Right renal cortex interstitium (tissue), 3 donors: ENCODE measurements at places on chromosomes 1 and 21.

GRCh38 chr1:93743465-93743864 is 61.8 kb upstream of the BCAR3 start:
- no peak for DNase-seq

GRCh38 chr1:35080171-35080854 is 1.1 kb downstream of the ZMYM1 start:
- DNase-seq: no peak

- no peak for DNase-seq
Measured at GRCh38 chr1:221462345-221462744, 279.5 kb downstream of the DUSP10 start.

- no peak for DNase-seq
Measured at GRCh38 chr1:46812065-46812963, 13.5 kb downstream of the CYP4B1 start.

- DNase-seq: no peak
Measured at GRCh38 chr21:36640721-36641244, 58.1 kb upstream of the SIM2 start.

DNA sequence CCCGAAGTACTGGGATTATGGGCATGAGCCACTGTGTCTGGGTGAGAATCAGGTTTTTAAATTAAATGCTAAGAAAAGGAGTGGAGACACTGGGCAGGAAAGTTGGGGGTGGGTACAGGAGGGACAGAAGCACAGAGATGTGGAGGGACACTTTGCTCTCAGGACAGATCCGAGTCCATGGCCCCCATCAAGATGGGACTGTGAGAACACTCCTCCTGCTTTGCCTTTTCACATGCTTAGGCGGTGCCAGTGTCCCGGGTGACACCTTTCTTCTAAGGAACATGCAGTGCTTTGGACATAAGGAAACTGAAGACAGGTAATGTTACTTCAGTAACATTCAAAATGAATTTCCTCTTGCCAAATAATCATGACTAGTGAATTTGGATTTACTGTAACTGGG is 16.7 kb downstream of the SLC25A33 start:
- DNase-seq: no peak

DNA sequence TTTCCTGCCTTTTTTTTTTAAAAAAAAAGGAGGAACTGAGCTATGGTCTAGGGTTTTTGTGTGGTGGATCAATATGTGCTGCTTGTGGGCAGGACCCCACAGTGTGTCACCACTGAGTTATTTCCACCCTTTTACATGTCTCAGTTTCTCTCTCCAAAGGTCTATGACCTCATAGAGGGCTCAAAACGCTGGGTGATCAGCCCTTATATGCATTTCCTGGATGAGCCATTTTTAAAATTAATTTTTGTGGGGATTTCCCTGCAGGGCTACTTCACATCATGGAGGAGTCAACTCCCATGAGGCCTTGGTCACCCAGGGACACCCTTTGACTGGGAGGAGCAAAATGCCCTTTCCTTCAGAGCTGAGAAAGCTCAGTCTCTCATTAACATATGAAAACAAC is 20.7 kb upstream of the HAO2 start:
- DNase-seq: no peak

GRCh38 chr1:181064011-181064623 is 24.4 kb upstream of the IER5 start:
- DNase-seq: no peak

GRCh38 chr21:43812139-43812821 is 22.9 kb downstream of the RRP1 start:
- no peak for DNase-seq

GRCh38 chr1:113534875-113535274 is 144.6 kb downstream of the MAGI3 start:
- DNase-seq: no peak

DNA sequence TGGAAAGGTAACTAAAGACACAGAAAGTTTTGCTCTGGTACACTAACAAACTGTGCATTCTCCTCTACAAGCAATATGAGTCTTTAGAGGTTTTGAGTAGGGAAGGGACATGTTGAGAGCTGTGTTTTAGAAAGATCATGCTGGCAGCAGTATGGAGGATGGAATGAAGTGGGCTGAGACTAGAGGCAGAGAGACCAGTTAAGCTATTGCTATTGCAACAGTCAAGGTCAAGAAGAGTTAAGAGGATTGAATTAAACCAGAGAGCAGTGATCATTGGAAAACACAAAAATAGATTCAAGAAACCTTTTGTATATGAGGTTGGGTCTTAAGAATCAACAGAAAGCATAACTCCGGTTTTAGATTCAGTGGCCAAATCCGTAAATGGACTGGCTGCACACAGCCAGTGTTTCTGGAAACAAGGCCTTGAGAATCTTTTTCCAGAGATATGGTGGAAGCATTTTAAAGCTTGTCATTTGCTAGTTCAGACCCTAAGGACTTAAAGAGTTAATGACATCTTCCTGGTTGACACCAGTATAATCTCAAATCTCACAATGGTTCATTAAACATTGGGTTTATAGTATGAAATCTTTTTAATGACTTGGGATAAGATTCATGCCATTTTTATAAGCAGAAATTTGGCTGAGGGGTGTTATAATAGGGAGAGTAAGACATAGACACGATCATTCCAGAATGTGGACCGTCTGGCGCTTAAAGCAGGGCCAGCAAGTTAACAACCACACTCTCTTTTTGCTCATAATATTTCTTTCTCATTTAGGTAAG is 177.9 kb downstream of the NR5A2 start:
- DNase-seq: no peak

- DNase-seq: no peak
Measured at GRCh38 chr1:217857061-217857460, 225.9 kb downstream of the SPATA17 start.

- no peak for DNase-seq
Measured at GRCh38 chr1:232589812-232590743, 39.9 kb downstream of the SIPA1L2 start.

- DNase-seq: no peak
Measured at GRCh38 chr1:233998891-233999290, 94.4 kb downstream of the SLC35F3 start.

DNA sequence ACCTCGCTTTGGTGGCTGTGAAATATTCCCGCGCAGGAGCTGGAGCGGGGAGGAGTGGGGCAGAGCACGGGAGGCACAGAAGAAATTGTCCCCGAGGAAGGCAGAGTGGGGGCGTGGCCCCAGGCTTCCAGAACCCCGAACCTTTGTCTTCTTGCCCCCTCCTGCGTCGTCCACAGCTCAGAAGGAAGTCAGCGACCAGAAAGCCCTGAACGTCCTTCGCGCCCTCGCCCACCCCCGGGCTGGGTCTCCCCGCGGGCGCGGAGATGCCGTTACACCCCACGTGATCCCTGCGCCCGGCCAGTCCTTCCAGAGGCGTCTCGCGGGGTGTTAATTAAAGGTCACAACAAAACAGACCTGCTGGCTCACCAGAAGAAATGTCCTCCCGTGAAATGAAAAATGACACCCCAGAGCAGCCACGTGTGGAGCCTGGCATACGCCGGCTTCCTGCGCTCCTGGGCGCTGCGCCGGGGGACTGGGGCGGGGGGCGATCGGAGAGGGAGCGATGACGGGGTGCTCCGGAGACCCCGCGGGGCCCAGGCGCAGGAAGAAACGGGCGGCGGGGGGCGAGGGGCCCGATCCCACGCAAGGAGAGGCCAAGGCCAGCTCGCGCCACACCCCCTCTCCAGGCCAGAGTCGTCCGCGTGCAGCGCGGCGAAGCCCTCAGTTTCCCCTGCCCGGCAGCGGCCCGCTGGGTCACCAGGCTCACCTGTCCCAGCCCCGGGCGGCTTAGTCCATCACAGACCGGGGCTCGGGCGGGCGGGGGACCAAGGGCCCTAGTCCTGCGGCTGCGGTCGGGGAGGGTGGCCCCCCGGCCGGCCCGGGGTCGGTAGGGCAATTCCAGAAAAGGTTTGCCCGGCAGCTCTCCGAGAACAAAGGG is 995 bp upstream of the KIF26B start:
- DNase-seq: no peak
